ENCODE measurements at places on chromosomes 2 and 18. TPM values are rescaled to one million over a fixed set of nuclear protein-coding genes. Genes with fewer than 3 reads are reported as not detected.
A peak's percentile ranks its signal among the peaks of the same experiment; 100 is the strongest.

DNA sequence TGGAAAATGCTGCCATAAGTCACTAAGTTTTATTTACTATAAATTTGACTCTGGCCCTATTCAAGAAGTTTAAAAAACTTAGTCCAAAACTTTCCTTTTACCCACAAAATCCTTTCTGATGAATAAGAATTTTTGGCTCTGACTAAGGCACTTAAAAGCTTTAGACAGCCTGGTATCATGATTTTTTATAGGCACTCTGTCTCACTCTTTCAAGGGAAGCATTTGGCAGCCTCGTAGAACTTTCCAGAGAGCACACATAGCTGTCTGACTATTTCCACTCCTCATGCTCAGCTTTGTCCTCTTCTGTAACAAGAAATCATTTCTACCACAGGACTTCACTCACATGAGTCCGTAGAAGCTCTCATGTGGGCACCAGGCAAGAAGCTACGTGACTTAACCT, 32.3 kb upstream of the XDH start:
- DNase-seq, result no peak

DNA sequence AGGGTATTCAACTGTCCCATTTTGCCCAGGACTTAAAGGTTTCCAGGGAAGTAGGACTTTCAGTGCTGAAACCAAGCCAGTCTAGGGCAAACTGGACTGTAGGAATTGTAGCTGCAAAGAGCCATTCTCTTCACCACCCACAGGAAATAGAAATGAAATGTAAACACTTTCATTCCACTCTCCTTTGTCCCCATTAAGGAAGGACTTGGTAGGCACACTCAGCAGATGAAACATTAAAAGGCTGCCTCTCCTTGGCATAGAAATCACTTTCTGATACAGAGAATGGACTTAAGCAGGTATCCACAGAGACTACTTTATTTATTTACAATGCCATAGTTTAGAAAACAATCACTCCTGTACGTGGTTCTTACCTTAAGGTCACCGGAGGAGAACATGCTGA, 102.9 kb upstream of the CCDC195 start:
- no peak for DNase-seq

GRCh38 chr18:48184118-48184517, 225.1 kb downstream of the ZBTB7C start:
- no peak for DNase-seq

DNA sequence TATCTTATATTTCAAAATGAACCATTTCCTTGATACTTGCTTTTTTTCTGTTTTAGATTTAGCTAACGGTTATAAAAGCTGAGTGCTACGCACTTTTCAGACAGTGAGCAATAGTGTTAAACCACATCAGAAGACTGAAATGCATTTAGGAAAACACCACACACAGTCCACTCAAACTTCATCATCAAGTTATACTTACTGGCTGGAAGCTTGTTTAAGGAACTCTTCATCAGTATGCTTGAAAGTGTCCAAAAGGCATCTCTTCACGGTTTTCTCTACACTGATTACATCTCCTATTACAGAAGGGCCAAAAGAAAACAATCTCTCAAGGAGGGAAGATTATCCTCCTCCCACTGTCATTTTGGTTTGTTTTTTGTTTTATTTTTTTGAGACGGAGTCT, 19.7 kb downstream of the ILKAP start:
- DNase-seq, result no peak

DNA sequence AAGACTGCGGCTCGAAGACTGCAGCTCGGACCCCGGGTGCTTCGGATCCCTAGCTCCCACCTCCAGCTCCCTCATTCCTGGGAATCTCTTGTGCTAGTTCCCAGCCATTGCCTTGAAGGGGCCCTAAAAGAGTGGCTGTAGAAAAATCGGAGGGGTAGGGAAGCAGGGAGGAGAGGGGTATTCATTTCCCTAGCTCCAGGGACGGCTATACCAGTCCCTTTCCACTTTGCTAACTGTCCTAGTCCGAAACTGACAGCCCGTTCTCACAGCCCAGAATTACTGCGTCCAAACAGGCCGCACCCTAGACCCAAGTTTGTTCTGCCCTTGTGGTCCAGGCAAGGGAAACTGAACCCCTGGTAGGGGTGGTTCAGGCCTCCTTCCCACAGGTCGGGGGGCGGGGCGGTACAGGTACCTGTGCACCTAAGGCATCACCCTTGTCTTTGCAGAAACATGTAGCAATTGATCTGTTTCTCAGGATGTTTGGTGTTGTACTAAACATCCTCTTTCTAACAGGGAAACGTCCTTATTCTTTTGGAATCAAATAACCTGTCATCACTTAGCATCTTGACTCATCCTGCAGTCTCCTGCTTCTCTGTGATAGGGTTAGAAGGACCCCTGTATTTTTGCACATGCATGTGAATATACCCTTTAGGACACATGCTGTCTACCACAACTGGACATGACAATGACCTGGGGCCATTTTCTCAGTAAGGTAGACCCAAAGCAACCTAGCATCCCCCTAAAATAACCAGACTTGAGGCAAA, 4.0 kb downstream of the EMX1 start:
- DNase-seq, result no peak

DNA sequence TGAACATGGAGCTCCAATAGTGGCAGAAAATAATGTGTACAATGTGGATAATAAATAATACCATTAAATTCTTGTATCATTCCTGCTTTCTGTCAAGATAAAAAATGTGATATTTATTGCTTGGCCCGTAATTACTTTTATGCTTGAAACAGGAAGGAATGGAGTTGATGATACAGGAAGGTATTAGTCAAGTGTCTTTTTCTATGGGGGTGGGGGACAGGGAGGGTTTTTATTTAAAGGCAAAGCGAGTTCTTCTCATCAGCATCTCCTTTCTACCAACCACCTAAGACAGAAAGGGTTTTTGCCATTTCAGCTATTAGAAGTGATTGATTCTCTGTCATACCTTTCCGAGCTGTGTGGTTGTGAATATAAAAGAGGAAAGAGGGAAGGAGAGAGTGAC, 135.3 kb downstream of the DCC start:
- no peak for DNase-seq

GRCh38 chr2:109533823-109534222, 79.9 kb downstream of the SEPTIN10 start:
- DNase-seq, result no peak

GRCh38 chr2:106282462-106283170, 88.5 kb upstream of the UXS1 start:
- DNase-seq, result no peak

- no peak for DNase-seq
Observed at GRCh38 chr2:36960773-36961172, 5.6 kb downstream of the STRN start.

DNA sequence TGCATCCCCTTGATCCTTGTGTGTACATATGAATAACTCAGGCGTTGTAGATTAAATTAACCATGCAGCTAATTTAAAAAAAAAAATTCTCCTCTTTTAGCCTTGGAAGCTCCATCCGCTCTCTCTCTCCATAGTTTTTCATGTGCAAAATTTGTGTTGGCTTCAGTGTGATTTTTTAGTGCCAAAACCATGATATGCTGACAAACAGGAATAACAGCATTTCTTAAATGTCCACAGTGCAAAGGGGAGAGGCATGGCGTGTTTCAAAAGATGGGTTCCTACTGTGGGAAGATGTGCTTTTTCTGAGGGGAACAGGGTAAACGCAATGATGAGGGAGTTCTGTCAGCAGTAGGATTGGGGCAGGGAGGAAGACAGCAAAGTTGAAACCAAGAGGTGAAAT, 247.0 kb downstream of the ICOS start:
- no peak for DNase-seq

GRCh38 chr2:71243634-71244301, 16.9 kb upstream of the PAIP2B start:
- peak; percentile 79 for DNase-seq

DNA sequence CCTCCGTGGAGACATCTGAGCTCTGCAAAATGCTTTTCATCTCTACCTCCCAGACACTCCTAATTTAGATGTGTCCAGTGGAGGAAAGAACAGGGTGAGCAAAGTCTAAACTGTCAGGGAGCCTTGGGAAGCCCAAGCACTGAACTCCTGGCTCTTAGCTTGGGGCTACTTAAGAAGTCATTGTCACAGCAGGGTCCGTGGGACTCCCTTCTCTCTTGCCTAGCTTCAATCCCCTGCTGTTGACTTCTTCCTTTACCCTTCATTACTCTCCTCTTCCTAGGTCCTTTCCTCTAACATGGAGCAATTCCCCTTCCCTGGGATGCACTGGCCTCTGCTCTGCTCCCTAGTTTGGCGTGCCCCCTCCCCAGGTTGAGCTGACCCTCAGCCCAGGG, 3.4 kb downstream of the OSR1 start:
- DNase-seq, result no peak

- no peak for DNase-seq
Observed at GRCh38 chr2:81692566-81692965, 1388.0 kb upstream of the LRRTM1 start.

GRCh38 chr2:240167588-240167880, 27.1 kb upstream of the OTOS start:
- no peak for DNase-seq

GRCh38 chr2:41068740-41069139, 616.9 kb upstream of the SLC8A1 start:
- DNase-seq, result no peak

- DNase-seq, result no peak
Observed at GRCh38 chr2:150578481-150578880, 91.0 kb upstream of the RND3 start.

GRCh38 chr2:166917415-166917814, 29.1 kb downstream of the XIRP2 start:
- no peak for DNase-seq

- no peak for DNase-seq
Observed at GRCh38 chr18:46378864-46379207, 274.7 kb downstream of the HAUS1 start.

DNA sequence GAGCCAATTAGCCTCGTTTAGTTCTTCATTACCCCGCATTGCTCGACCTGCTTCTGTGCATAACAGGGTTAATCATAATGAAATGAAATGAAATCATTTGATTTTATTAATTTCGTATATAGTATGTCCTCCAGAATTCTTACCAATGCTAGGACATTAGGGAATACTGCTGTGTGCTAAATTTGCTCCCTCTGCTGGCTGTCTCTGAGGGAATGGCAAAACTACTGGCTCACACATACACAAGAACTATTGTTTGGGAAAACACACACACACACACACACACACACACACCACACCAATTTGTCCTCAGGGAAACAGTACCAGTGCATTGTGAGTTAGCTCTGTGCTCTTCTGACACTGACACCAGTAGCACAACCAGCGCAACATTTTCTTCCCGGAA, 273.3 kb upstream of the TCF4 start:
- DNase-seq, result no peak

DNA sequence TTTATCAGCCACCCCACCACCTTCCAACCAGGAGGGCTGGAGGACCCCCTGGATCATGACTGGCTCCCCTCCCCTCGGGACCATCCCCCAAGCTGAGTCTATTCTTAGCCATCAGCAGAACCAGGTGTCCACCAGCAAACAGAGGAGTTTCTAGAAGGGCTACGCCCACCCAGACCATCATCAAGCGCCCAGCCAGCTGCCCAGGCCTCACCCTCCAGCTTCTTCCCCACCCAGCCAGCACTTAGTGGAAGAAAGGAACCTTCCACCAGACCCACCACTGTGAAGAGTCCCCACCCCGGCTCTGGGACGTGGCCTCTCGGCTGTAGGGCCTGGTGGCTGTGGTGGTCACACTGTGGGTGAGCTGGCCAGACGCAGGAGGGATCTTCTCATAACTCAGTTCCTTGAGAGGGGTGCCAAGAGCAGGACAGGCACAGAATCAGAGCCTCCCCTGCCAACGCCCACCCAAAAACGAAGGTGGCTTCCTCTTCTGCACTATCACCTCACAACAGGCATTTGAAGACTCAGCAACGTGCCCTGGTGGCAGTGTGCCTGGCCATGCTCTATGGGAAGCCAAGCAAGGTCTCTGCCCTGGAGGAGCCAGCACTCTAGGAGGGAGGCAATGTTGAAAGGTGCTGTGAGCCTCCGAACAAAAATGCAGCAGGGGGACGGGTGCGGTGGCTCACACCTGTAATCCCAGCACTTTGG, 19.0 kb downstream of the BIN1 start:
- DNase-seq, result peak; percentile 76

DNA sequence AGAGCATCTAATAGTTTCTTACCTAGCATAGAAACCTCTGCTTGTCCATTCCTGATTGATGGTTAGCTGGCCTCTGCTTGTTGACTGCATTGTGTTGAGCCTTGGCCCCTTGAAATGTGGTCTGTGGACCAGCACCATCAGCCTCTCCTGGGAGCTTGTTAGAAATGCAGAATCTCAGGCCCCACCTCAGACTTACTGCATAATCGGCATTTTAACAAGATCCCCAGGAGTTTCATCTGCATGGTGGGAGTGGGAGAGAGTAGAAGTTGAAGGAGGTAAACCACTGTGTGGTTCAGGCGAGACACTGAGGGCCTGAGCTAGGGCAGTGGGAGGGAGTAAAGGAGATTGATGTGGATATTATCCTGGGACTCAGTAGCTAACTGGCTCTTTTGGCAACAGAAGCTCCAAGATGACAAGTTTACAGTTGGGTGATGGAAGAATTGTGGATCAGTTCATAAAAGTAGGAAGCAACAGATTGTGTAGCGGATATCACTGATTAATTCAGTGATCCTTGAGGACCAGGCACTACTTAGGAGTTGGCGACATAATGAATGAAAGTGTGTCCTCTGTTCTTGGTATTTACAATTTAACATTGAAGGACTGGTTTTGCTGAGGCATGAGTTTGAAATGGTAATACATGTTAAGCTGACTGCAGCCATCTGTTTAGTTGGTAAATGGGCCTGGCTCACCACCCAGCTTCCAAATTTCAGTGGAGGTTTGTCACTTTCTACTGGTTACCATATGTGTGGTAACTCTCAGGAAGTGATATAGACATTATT, 20.9 kb downstream of the PHLPP1 start:
- DNase-seq, result no peak

DNA sequence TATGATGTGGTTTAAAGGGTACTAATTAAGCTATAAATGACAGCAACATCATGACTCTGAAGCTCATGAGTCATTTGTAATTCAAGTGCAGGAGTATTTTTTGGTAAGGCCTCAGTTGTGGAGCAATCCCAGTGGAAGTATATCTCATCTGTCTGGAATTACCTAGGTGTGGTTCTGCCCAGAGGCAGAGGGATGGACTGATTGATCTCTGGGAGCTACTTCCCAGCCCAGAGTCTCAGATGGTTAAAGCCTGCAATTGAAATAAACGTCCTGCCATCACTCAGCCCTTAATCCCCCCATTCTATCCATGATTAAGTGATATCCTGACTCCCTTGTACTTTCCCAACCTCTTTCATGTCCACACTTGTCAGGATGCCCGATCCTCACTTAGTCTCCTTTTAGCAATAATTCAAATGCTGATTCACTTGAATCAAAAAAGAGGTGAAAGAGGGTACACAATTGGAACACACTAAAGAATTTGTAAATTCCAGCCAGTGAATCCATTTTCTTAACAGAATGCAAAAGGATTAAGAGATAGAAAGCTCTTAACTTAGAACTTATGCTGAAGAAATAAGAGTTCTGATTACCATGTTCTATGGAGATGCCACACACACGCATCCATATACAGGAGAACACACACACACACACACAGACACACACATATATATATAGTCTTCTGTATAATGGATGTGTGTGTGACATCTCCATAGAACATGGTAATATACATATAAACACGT, 664.4 kb downstream of the NYAP2 start:
- no peak for DNase-seq

PPP1R7 gene
- 72.5 TPM for total RNA-seq

KRTCAP3 gene
- total RNA-seq, result 2.2 TPM

NDC80 gene
- total RNA-seq, result not detected

SNTG2 gene
- 0.73 TPM for total RNA-seq

ACADL gene
- 7.8 TPM for total RNA-seq

MARCHF4 gene
- total RNA-seq, result not detected

EML6 gene
- total RNA-seq, result 8.0 TPM

SANBR gene
- 2.3 TPM for total RNA-seq

RAD51AP2 gene
- not detected for total RNA-seq

DNAJC5G gene
- total RNA-seq, result not detected

SLC39A6 gene
- total RNA-seq, result 14.9 TPM

Measured in psoas muscle (tissue), 8 donors.